MCF 10A (cell line): ENCODE measurements at places on chromosomes 7 and 10. TPM values are rescaled to one million over a fixed set of nuclear protein-coding genes. Genes with fewer than 3 reads are reported as not detected.
A peak's percentile ranks its signal among the peaks of the same experiment; 100 is the strongest.

GRCh38 chr10:26367771-26368170 is 70.4 kb upstream of the APBB1IP start:
- peak; percentile 71 for DNase-seq

DNA sequence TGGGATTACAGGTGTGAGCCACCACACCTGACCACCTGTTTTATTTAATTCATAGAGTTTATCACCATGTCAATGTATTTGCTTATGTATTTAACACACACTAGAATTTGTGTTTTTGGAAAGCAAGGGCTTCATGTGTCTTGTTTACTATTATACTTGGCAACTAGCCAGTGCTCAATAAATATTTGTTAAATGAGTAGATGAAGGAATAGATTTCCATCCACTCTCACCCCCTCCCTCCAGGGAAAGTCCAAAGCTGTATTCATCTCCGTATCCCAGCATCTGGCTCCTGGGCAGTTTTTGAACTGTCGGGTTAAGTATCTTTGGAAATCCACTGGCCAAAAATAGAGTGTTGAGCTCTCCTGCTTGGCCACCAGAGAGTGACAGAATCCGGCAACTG is 4.6 kb upstream of the RADIL start:
- DNase-seq: no peak

- DNase-seq: peak; percentile 11
These were observed 32.8 kb upstream of the STRIP2 start for GRCh38 chr7:129401228-129401966.

- no peak for DNase-seq
These were observed 66.5 kb downstream of the ANK3 start for GRCh38 chr10:60323162-60323561.

DNA sequence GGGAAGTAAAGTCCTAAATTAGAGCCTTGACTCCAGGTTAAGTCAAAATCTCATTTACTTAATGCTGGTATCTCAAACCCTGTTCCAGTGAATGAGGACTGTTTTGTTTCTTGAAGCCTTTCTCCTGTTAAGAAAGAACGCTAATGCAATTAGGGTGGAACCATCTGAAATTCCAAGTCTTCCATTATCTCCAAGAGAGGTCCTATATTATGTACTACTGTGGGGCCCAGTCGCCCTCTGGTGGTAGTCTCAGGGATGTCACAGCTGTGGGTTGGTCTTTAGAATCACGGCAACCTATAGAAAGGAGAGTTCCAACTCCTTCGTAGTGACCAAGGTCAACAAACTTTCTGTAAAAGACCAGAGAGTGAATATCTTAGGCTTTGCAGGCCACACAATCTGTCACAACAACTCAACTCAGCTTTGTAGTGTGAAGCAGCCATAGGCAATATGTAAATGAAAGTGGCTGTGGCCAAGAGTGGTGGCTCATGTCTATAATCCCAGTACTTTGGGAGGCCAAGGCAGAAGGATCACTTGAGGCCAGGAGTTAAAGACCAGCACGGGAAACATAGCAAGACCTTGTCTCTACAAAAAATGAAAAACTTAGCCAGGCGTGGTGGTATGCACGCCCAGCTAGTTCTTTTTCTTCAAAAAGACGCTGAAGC is 9.3 kb downstream of the RPP38 start:
- DNase-seq: peak; percentile 79

DNA sequence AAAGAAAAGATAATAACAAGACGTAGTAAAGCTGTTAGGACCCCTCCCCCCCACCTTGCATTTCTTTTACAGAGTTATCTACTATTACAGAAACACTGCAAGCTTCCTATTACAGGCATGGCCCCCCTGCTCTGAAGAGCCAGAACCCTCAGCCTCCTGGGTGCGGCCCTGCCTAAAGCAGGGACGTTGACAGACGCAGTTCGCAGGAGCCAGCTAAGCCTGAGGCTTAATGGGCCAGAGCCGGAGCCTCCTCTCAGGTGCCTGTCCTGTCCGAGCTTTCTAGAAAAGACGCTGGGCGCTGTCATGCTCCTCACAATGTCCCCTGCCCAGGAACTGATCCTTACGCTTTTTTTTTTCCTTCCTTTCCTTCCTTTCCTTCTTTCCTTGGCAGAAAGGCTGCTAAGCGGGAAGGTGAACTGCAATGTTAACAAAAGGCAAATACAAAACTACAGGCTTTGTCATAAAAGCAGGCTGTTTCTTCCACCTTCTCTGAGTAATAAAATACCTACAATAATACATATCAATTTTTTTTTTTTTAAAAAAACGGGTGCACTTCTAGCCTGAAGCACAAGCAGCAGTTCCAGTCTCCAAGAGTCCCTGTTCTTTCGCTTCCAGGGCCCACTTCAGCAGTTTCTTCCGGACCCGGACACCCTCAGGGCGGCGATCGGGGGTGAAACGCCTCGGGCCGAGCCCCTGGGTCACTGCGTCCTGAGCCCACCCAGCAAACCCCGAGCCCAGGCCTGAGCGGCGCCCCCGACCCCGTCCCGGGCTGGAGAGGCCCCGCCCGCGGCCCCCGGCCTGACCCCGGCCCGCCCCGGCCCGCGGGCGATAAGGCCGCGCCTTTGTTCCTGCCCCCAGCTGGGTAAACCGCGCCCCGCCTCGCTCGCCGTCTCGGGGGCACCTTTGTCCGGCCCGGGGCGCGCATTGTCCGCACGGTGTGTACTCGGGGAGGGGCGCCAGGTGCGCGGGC is 11.2 kb downstream of the MNX1 start:
- DNase-seq: no peak

DNA sequence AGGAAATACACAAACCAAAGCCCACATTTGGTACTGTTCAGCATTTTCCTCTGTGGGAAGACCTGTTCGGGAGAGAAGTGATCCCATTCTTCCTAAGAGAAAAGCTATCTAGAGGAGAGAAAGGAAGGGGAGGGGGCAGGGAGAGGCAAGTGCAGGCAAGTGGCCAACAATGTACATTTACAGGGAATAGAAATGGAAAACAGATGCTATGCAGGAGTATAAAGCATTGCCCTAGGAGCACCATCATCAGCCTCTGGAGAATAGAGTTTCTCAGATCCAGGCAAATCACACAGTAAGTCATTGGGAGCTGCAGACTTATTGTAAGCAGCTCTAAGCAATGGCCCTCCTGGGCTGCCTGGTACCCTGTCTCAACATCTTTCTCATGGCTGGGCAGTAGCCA is 424.4 kb upstream of the AUTS2 start:
- no peak for DNase-seq

C10orf71 gene
- total RNA-seq: not detected in 2 replicates

PRSS2 gene
- total RNA-seq: not detected in 2 replicates

- no peak for DNase-seq
These were observed 167.2 kb downstream of the PRKG1 start for GRCh38 chr10:51241461-51241860.

- no peak for DNase-seq
These were observed 91.0 kb downstream of the PTPRE start for GRCh38 chr10:127997937-127998336.

DNA sequence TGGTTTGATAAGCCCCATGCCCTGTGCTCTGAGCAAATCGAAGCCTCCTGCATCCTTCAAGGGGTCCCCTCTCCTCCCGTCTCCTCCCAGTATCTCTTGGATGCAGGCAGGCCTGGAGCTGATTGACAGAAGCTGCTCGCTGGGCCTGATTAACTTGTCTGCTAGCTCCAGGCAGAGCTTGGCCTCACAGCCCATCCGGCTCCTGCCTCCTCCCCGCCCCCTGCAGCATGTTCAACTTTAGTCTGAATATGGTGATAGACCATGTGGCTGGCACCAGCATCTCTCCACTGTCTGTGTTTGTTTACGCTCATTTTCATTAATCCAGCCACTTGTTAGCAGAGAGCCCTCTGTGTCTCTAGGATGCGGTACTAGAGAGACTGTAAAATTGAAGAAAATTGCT is 432.2 kb downstream of the DPP6 start:
- DNase-seq: no peak

GRCh38 chr7:16791071-16791470 is 13.7 kb downstream of the AGR2 start:
- no peak for DNase-seq

DNA sequence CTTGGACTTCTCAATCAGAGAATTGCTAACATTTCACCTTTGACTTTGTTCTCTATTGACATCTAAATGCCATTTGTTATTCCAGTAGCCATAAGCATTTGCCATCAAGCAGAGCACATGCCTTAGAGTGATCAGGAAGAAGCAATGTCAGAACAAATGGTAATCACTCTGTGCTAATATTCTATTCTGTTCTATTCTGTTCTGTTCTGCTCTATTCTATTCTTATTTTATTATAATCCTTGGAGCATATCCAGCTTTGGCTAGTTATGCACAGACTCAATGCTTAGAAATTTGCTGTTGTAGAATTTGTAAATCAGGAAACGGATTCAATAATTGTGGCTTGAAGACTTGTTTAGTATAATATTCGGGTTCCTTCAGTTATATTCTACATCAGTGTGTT is 175.4 kb downstream of the EXOC4 start:
- DNase-seq: no peak

DNA sequence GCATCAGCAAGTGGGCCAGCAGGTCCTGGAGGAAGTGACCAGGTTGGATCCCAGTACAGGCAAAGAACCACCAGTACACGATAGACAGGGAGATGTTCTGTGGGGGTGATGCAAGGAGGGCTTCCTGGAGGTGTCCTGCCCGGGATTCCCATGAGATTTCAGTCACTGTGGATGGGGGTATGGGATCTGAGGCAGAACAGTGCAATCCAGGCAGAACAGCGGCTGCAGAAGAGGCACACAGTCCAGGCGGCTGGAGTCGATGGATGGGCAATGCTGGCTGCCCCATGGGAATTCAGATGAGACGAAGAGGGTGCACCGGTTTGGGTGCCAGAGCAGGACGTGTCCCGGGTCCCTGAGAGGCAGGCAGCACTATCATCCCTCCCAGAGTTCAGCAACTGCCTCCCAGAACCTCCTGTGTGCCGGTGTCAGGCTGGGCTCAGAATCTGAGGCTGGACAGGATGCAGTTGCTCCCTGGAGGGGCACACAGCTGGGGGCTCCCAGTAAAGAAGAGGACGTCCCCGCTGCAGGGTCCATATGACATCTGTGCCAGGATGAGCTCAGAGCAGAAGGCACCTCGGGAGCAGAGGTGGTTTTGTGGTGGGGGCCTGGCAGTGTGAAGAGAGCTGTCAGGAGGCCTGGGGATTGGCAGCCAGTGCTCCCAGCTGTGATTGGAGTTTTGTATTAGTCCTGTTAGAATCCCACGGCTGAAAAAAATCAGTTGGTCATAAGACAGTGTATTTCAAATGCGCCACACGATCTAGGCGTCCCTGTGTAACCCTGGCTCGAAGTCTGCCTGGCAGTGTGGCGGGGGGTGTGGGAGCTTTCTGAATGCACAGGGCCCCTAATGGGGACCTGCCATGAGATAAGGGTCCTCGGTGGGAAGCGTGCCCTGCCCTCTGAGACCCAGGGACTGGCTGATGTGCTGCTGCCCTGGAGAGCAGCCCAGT is 3.2 kb downstream of the KNDC1 start:
- DNase-seq: no peak

DNA sequence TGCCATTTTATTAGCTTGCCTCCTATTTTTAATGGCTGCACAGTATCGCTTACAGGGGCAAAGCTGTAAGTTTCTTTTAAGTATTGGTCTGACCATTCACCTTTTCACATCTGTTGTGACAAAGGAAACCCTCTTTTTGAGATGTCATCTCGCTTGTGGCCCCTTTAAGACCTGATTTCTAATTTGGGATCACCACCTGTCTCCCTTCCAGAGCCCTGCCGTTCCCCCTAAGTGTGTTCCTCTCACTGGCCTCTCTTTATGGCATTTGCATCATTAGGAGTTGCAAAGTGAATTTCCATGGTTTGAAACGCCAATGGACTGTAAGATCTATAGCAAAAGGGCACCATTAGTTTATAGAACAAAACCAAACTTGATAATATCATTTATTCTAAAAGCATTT is 1.4 kb downstream of the EPDR1 start:
- DNase-seq: no peak

SLC18A3 gene
- total RNA-seq: not detected in 2 replicates

MBLAC1 gene
- total RNA-seq: 2.5 and 3.2 TPM in 2 replicates

- DNase-seq: peak; percentile 4
These were observed 2.7 kb upstream of the JCAD start for GRCh38 chr10:30062090-30062489.

CWF19L1 gene
- 21.7 and 24.4 TPM in 2 replicates for total RNA-seq

GRCh38 chr10:3037182-3037581 is 30.2 kb upstream of the PFKP start:
- no peak for DNase-seq
